ENCODE measurements at places on chromosomes 2 and 18. TPM values are rescaled to one million over a fixed set of nuclear protein-coding genes. Genes with fewer than 3 reads are reported as not detected.

DNA sequence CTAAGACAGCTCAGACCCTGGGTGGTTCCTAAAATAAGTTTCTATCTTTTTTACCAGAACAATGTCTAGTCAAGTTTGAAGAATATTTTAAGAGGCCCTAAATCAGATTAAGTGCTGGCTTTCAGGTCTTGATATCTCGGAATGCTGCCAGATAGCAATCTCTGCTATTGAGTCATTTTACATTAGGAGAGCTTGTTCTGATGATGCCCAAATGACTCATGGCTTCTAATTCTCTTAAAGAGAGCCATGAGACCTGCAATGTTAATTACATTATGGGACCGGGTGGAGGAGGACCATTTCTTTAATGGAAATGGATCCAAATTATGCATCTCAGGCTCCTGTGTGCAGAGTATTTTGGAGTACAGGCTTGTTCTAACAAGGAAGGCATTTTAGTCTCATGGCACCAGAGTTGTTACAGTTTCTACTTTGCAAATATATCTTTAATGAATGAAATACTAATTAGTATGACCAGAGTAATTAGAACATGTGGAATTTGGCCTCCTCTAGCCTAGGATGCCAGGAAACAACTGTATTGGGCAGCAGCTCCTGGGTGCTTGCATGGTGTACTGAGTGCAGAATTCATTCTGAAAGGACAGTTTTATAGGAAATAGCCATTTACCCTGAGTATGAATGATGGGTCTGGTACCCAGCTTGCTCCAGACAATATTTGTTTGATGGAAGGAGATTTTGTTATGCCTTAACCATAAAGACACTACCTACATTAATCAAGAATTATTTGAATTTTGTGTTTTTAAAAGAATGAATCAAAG, 94.0 kb upstream of the SULT1C3 start:
- DNase-seq = no peak
- H3K4me1 ChIP-seq = no peaks in the 10 kb centered on the region
- no peaks in the 10 kb centered on the region for H3K27me3 ChIP-seq
- no peak overlapping the region for H3K4me3 ChIP-seq

DNA sequence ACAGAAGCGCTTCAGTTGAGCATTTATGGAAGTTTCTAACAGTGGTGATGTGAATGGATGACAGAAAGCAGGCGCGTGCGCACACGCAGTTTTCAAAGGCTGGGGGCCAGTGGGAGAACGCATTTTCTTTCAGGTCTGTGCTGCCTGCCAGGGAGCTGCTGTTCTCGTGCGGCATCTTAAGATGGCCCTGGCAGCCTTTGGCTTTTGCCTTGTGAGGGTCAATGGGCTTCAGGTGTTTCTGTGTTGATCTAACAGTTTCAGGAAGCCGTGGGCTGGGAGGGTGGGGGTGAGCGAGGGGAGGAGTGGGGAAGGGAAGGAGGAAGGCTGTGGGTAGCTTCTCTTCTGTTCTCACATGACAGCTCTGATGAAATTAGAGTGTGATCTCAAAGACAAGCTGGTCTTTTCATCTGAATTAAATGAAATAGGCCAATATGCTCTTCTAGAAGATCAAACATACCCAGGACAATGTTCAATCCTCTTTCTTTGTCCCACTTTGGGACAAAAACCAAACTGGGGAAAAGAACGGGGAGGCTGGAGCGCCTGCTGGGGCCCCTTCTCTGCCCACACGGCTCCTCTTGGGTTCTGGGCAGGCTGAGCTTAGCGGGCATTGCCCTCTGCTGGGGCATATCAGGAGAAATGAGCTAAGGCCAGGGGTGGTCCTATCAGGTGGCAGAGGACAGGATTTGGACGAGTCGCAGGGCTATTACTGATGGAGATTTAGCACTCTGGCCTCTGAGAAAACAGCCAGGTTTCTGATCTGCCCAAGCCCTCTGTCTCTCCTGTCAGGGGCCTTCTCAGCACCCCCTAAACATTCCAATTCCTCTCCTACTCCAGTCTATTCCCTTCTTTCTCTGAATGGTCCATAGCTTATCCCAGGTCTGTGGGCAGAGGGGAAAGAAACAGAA, 126.2 kb upstream of the LGALSL start:
- H3K27ac ChIP-seq = peak overlapping the region; percentile 67
- H3K27me3 ChIP-seq = no peaks in the 10 kb centered on the region
- peaks cover 21% of the 10 kb centered on the region for H3K4me1 ChIP-seq
- H3K36me3 ChIP-seq = no peaks in the 10 kb centered on the region
- DNase-seq = peak; percentile 54

The DOCK10 gene
- total RNA-seq = 5.4 TPM

DNA sequence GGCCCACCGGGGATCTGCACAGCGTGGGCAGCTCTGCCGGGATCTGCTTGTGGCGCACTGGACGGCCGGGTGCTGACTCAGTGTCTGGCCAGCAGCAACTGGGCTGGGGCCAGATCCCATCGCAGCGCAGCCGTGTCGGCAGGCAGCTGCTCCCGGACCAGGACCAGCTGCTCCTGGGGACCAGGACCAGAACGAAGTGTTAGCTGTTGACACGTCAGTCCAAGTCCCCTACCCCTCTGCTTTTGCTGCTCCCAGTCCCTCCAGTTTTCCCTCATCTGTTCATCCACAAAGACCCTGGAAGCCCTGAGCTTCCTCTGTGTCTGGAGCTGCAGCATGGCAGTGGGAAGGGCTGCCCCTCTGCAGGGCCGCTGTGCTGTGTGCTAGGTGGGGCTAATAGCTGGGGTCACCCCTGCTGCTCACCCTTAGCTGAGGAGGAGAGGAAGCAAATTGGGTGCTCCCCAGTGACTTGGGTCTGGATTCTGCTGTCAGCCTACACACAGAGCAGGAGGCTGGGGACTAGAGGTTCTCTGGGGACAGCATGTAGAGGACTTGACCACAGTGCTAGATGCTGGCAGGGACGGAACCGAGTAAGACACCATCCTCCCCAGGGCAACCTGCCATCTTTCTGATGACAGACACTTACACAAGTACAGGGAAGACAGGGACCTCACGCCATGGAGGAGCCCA, 16.9 kb upstream of the KIF1A start:
- H3K4me1 ChIP-seq = peaks cover 2% of the 10 kb centered on the region
- DNase-seq = peak; percentile 75
- no peaks in the 10 kb centered on the region for H3K36me3 ChIP-seq
- H3K27ac ChIP-seq = no peak overlapping the region
- peaks cover 12% of the 10 kb centered on the region for H3K27me3 ChIP-seq

DNA sequence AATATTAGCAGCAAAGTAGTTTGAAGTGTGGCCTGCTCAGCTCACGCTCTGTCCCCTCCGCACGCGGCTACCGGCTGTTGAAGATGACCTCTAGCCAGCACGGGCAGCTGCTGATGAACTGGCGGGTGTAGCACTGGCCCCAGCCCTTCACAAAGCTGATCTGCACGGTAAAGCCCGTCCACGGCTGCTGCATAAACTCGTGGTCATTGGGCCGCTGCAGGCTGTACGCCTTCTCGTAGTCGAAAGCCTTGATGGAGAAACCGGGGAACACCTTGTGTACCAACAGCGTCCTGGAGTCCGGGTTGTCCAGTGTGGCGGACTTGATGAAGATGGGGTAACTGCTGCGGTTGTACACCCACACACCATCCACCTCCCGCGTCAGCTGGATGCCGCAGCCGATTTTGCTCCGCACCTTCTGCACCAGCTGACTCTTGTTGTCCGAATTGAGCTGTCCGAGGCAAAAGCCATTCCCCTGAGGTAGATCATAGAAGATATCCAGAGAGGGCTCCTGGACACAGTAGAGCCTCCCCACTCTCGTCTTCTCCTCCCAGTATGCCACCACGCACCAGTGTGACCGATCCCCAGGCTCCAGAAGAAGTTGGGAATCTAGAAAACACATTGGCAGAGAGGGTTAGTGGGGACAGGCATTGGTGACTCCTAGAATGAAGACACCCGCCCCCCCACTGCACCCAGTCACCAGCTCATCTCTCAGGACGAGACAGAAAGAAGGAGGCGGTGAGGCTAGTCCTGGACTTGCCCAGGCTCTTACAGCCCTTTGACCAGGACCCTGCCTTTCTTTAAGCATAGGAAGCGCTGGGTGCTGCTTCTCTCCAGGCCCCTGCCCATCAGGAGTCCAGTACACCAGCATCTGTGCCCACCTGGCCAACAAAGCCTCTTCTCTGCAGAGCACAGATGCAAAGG, 29.2 kb downstream of the SMAD7 start:
- H3K4me1 ChIP-seq = no peaks in the 10 kb centered on the region
- no peak overlapping the region for H3K4me3 ChIP-seq
- H3K27me3 ChIP-seq = no peaks in the 10 kb centered on the region

The ERBB4 gene
- total RNA-seq = 14.0 TPM

DNA sequence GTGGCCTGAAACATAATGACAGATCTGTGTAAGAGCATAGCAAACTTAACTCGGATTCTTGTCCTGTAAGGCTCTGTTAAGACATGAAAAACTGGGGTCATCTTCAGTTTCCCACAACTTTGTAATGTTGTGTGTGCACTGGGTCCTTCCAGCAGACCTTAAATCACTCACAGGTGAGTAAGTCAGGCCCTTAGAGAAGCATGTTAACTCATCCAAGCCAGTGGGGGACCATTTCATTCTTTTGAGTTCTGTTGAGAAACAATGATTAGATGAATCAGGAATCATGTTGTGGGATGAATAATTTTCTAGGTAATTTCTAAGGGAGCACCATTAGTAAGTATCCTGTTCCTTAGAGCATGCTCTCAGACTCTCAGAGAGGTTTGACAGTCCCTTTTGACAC, 167.1 kb downstream of the ESCO1 start:
- no peak for DNase-seq
- H3K36me3 ChIP-seq = no peaks in the 10 kb centered on the region
- H3K4me3 ChIP-seq = no peak overlapping the region
- H3K27ac ChIP-seq = no peak overlapping the region
- H3K27me3 ChIP-seq = no peaks in the 10 kb centered on the region

- H3K27ac ChIP-seq = no peak overlapping the region
- DNase-seq = no peak
- no peaks in the 10 kb centered on the region for H3K4me1 ChIP-seq
- no peak overlapping the region for H3K4me3 ChIP-seq
- H3K36me3 ChIP-seq = no peaks in the 10 kb centered on the region
These were observed 189.6 kb downstream of the MYCN start for GRCh38 chr2:16129716-16130540.

GRCh38 chr2:111678651-111679050, 205.3 kb downstream of the ANAPC1 start:
- H3K27me3 ChIP-seq = no peaks in the 10 kb centered on the region
- H3K4me3 ChIP-seq = no peak overlapping the region
- no peaks in the 10 kb centered on the region for H3K36me3 ChIP-seq
- no peaks in the 10 kb centered on the region for H3K4me1 ChIP-seq

The GALNT14 gene
- total RNA-seq = not detected

The GNLY gene
- total RNA-seq = 6.7 TPM

- peaks cover 3% of the 10 kb centered on the region for H3K27me3 ChIP-seq
- no peak overlapping the region for H3K27ac ChIP-seq
- DNase-seq = no peak
These were observed 17.2 kb upstream of the TMEM200C start for GRCh38 chr18:5912566-5912965.

- H3K36me3 ChIP-seq = no peaks in the 10 kb centered on the region
- H3K4me3 ChIP-seq = no peak overlapping the region
- H3K27ac ChIP-seq = no peak overlapping the region
- no peaks in the 10 kb centered on the region for H3K27me3 ChIP-seq
These were observed 79.2 kb downstream of the ZDBF2 start for GRCh38 chr2:206353685-206354084.

The KCNJ3 gene
- 0.31 TPM for total RNA-seq

DNA sequence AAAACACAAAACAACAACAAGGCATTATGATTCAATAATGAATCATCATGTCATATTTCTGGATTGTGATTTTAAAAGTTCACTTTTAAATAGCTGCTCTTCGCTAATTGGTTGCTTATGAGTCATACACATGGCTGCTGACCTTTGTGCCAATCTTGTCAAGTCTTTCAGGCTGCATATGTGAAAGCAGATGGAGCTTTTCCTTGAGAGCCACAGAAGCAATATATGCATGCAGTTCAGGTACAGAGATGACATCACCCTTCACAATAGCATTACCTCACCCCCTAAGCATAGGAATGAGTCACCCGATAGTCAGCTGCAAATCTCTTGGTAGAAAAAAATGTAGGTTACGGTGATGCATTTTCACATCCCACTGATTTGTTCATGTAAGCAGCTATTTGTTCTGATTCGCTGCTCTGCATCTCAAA, 27.2 kb downstream of the EIF2AK3 start:
- peak overlapping the region; percentile 89 for H3K27ac ChIP-seq
- H3K36me3 ChIP-seq = no peaks in the 10 kb centered on the region
- peaks cover 18% of the 10 kb centered on the region for H3K4me1 ChIP-seq
- no peaks in the 10 kb centered on the region for H3K27me3 ChIP-seq
- no peak overlapping the region for H3K4me3 ChIP-seq
- DNase-seq = peak; percentile 33

The BCL11A gene
- 20.2 TPM for total RNA-seq

DNA sequence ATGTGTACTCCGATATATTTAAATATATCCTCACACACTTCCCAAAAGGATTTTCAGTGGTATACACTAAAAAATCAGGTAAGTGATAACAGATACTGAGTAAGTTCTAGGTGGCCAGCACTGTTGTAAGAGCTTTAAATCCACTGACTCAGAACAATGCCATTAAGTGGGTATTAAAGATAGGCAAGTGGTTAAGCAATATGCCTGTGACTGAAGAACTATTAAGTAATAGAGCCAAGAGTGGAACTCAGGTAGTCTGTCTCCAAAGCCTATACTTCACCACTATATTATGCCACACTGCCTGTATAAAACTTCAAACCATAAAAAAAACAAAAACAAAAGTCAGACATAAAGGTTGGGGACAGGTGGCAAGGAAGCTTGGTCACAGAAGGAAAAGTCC, 37.2 kb downstream of the THUMPD2 start:
- no peak for DNase-seq
- H3K4me3 ChIP-seq = no peak overlapping the region
- no peaks in the 10 kb centered on the region for H3K4me1 ChIP-seq
- H3K27me3 ChIP-seq = no peaks in the 10 kb centered on the region
- peaks cover 91% of the 10 kb centered on the region for H3K36me3 ChIP-seq

The TEKT4 gene
- 0.35 TPM for total RNA-seq

The CSRNP3 gene
- total RNA-seq = 4.2 TPM

GRCh38 chr2:121075641-121076497, 209.1 kb downstream of the TFCP2L1 start:
- no peaks in the 10 kb centered on the region for H3K4me1 ChIP-seq
- no peak overlapping the region for H3K27ac ChIP-seq
- H3K36me3 ChIP-seq = no peaks in the 10 kb centered on the region
- no peaks in the 10 kb centered on the region for H3K27me3 ChIP-seq
- no peak for DNase-seq
- H3K4me3 ChIP-seq = no peak overlapping the region

GRCh38 chr2:136243638-136244535, 125.9 kb upstream of the CXCR4 start:
- no peak for DNase-seq
- H3K4me1 ChIP-seq = peaks cover 8% of the 10 kb centered on the region
- H3K27ac ChIP-seq = no peak overlapping the region
- H3K4me3 ChIP-seq = no peak overlapping the region
- no peaks in the 10 kb centered on the region for H3K27me3 ChIP-seq
- H3K36me3 ChIP-seq = no peaks in the 10 kb centered on the region
